Sigmoid colon (tissue), 7 donors: ENCODE measurements at places on chromosomes 12 and 14. TPM values are rescaled to one million over a fixed set of nuclear protein-coding genes. Genes with fewer than 3 reads are reported as not detected.

DNA sequence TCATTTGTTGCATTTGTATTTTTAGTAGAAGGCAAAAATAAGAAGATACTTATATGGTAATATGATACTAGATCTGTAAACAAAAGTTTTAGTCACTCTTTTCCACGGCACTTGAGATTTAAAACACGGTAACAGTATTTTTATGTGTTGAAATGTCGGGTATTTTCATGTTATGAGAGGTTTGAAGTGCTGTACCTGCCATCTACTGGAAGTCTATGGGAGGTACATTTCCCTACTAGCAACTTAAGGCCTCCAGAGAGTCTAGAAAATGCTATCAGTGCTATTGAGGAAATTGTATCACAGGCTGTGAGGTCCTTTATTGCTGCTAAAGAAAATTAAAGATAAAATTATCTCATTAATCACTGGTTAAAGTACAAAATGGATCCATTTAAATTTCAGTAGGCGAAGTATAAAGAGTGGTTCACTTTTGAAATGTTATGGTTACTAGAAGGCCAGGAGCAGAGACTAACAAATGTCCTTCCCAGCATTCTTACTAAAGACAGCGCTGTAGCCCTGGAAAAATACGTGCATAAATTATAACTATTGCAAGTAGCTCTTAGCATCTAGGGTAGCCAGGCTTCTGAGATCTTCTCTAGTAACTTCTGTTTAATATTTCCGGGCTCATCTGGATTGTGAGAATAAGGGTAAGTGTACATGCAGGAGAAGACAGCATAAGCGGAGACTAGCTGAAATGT is 77.6 kb upstream of the PRKD1 start:
- H3K4me1 ChIP-seq = peaks cover 8% of the 10 kb centered on the region
- no peak overlapping the region for H3K4me3 ChIP-seq
- H3K27me3 ChIP-seq = no peaks in the 10 kb centered on the region
- no peak for DNase-seq
- H3K36me3 ChIP-seq = no peaks in the 10 kb centered on the region

- no peak overlapping the region for H3K27ac ChIP-seq
- no peak overlapping the region for H3K4me3 ChIP-seq
- no peak for DNase-seq
Measured at GRCh38 chr12:107487011-107487680, 198.5 kb upstream of the PWP1 start.

GRCh38 chr12:1435456-1435855 is 158.9 kb downstream of the FBXL14 start:
- H3K27me3 ChIP-seq = no peaks in the 10 kb centered on the region
- H3K36me3 ChIP-seq = no peaks in the 10 kb centered on the region
- no peak for DNase-seq
- no peak overlapping the region for H3K27ac ChIP-seq

- no peak for DNase-seq
- H3K4me3 ChIP-seq = no peak overlapping the region
- no peak overlapping the region for H3K27ac ChIP-seq
- H3K36me3 ChIP-seq = no peaks in the 10 kb centered on the region
- no peaks in the 10 kb centered on the region for H3K27me3 ChIP-seq
Measured at GRCh38 chr12:91892081-91892855, 253.4 kb downstream of the BTG1 start.

- H3K36me3 ChIP-seq = peaks cover 25% of the 10 kb centered on the region
- peak overlapping the region; percentile 86 for H3K27ac ChIP-seq
- H3K4me1 ChIP-seq = peaks cover 41% of the 10 kb centered on the region
- no peaks in the 10 kb centered on the region for H3K27me3 ChIP-seq
- no peak for DNase-seq
- H3K4me3 ChIP-seq = no peak overlapping the region
Measured at GRCh38 chr14:99512571-99513182, 31.5 kb downstream of the CCNK start.

GRCh38 chr12:76242813-76243550 is 105.2 kb downstream of the BBS10 start:
- no peak overlapping the region for H3K27ac ChIP-seq
- DNase-seq = no peak
- no peaks in the 10 kb centered on the region for H3K27me3 ChIP-seq

- H3K27me3 ChIP-seq = no peaks in the 10 kb centered on the region
- no peaks in the 10 kb centered on the region for H3K4me1 ChIP-seq
- H3K27ac ChIP-seq = peak overlapping the region; percentile 65
- DNase-seq = no peak
- H3K36me3 ChIP-seq = peaks cover 62% of the 10 kb centered on the region
Measured at GRCh38 chr14:75439989-75440388, 12.2 kb downstream of the JDP2 start.

GRCh38 chr12:27344760-27345159 is 12.1 kb downstream of the BMAL2 start:
- no peak overlapping the region for H3K27ac ChIP-seq
- no peaks in the 10 kb centered on the region for H3K36me3 ChIP-seq
- no peak for DNase-seq
- H3K27me3 ChIP-seq = no peaks in the 10 kb centered on the region

- H3K36me3 ChIP-seq = no peaks in the 10 kb centered on the region
- no peaks in the 10 kb centered on the region for H3K27me3 ChIP-seq
- H3K4me3 ChIP-seq = peak overlapping the region; percentile 69
- peaks cover 16% of the 10 kb centered on the region for H3K4me1 ChIP-seq
- DNase-seq = no peak
Measured at GRCh38 chr12:21438643-21439042, 1.2 kb downstream of the PYROXD1 start.

GRCh38 chr14:103532216-103533136 is 3.5 kb downstream of the TRMT61A start:
- DNase-seq = peak; percentile 69
- no peaks in the 10 kb centered on the region for H3K27me3 ChIP-seq
- peaks cover 85% of the 10 kb centered on the region for H3K4me1 ChIP-seq

DNA sequence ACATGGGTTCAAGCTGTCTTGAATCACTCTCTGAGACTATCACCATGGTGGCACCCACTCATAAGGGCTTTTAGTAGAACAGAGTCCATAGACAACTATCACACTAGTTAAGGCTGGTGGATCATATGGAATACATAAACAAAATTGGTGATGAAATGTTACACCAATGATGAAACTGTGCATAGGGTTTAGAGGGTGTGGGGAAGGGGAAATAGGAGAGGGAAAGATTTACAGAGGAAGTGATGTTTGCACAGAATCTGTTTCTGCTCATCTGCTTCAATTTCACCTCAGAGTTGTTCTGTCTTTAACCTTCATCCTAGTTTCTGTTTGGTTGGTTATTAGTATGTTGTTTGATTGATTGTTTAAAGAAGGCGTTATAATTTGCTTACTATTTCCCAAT is 2.4 kb upstream of the RXYLT1 start:
- H3K4me1 ChIP-seq = peaks cover 22% of the 10 kb centered on the region
- no peak for DNase-seq
- H3K36me3 ChIP-seq = peaks cover 5% of the 10 kb centered on the region
- no peaks in the 10 kb centered on the region for H3K27me3 ChIP-seq

DNA sequence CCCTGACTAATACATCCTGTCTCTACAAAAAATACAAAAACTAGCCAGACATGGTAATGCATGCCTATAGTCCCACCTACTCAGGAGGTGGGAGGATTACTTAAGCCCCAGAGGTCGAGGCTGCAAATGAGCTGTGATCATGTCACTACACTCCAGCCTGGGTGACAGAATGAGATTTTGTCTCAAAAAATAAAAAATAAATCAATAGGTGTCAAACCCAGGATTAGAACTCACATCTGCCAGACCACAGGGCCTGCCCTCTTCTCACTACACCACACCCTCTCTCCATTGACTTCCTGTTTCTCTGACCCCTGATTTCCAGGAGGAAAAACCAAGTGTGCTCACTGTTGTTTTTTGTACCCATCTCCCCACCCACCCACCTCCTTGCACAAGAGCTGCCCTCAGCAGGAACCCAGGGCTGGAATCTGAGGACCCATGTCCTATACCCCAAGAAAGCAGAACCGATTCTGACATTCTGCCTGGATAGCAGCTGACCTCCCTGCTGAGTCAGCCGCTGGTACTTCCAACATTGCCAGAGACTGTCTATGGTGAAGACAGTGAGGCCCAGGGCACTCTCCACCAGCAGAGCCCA is 6.2 kb downstream of the CMKLR1 start:
- H3K36me3 ChIP-seq = no peaks in the 10 kb centered on the region
- H3K27me3 ChIP-seq = no peaks in the 10 kb centered on the region
- peaks cover 9% of the 10 kb centered on the region for H3K4me1 ChIP-seq

DNA sequence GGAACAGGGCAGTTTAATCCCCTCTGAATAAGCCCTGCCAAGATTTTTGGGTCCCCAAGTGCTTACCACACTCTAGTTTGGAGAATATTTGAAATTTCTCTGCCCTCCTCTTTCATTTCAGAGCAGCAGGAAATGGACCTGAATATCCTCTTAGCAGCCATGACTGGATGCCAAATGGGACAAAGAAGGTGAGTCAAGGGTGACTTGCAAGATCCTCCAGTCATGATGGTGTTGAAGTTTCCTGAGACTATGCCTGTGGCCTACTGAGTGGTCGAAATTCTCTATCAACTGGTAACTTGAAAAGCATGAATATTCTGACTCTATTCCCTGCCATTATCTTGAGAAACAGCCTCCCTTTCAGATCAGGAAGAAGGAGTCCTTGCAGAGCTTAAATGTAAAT is 1674.7 kb upstream of the SEL1L start:
- no peaks in the 10 kb centered on the region for H3K27me3 ChIP-seq
- no peaks in the 10 kb centered on the region for H3K4me1 ChIP-seq
- no peak overlapping the region for H3K27ac ChIP-seq
- DNase-seq = no peak
- H3K4me3 ChIP-seq = no peak overlapping the region

DNA sequence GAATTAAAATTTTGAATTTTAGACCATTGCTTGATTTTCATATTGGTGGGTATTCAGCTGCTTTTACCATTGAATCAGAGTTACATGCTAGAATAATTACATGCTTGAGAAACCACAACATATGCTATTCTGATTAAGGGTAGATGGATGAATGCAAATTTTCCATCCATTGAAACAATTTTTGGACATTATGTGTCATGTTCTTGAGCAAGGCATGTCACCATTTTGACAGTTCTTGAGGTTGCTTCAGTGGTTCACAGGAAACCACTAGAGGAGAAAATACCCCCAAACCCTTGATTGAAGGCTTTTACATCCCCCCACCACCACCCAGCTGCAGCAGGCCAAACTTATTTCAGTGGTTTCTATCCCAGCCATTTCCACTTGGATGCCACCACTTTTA is 13.5 kb downstream of the UBR7 start:
- peaks cover 39% of the 10 kb centered on the region for H3K36me3 ChIP-seq
- no peaks in the 10 kb centered on the region for H3K27me3 ChIP-seq
- H3K4me1 ChIP-seq = no peaks in the 10 kb centered on the region
- no peak for DNase-seq
- H3K27ac ChIP-seq = no peak overlapping the region
- H3K4me3 ChIP-seq = no peak overlapping the region

GRCh38 chr12:53060721-53061276 is 10.9 kb downstream of the TNS2 start:
- H3K36me3 ChIP-seq = peaks cover 3% of the 10 kb centered on the region
- H3K27ac ChIP-seq = peak overlapping the region; percentile 53

GRCh38 chr12:108419949-108420348 is 80.8 kb upstream of the CMKLR1 start:
- no peaks in the 10 kb centered on the region for H3K27me3 ChIP-seq
- peaks cover 12% of the 10 kb centered on the region for H3K4me1 ChIP-seq
- no peaks in the 10 kb centered on the region for H3K36me3 ChIP-seq
- no peak overlapping the region for H3K27ac ChIP-seq
- DNase-seq = no peak

DNA sequence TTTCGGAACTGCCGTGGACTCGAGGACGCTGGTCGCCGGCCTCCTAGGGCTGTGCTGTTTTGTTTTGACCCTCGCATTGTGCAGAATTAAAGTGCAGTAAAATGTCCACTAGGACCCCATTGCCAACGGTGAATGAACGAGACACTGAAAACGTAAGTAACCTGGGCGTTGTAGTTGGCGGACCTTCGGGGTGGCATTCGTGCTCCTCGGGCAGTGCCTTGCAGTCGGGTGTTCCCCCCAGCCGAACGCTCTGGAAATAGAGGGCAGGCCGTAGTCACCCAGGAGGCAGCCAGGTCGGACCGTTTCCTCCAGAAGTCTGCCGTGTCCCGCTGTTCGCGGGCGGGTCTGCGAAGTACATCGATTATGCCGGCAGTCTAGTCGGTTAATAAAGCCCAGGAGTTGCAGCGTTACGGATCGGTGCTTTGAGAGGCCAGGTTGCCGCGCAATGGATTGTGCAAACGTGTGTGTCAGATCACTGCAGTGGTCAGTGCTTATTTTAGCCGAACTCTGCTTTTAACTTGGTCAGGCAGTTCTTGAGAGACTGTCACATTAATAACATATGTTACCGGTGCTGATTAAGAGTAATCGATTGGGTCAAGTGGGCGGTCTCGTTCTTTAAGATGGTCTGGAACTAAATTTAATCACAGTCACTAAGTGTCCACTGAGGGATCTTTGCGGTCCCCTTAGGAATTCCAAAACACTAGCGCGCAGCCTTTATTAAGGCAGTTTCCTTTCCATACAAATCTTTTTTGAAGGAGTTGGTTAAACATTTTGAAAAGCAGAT is 906 bp downstream of the MARK3 start:
- H3K4me3 ChIP-seq = peak overlapping the region; percentile 92
- no peaks in the 10 kb centered on the region for H3K27me3 ChIP-seq
- H3K36me3 ChIP-seq = no peaks in the 10 kb centered on the region
- peak; percentile 68 for DNase-seq
- peak overlapping the region; percentile 98 for H3K27ac ChIP-seq

DNA sequence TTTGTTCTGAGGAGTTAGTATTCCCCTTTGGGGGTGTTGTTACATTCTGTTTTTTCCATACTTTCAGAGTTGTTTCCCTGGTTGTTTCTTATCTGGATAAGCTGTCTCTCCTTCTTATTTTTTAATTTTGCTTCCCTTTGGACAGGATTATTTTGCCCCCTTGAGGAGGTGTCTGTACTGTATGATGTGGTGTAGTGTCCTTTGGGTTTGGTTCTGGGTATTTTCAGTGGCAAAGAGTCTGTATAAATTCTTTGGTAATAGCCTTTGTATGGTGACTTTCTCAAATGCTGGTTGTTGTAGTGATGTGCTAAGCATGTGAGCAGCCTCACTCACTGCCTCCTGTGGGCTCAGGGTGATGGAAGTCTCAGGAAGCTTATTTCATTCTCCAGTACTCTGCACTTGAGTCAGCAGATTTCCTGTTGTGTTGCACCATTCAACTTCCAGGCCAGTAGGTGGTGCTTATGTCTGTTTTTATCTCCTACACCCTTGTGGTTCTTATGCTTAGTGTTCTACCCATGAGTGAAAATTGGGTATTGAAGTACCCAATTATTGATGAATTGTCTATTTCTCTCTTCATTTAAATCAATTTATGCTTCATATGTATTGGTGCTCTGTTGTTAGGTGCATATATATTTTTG is 103.3 kb upstream of the PMCH start:
- H3K4me1 ChIP-seq = no peaks in the 10 kb centered on the region
- no peaks in the 10 kb centered on the region for H3K36me3 ChIP-seq
- no peak for DNase-seq
- H3K27ac ChIP-seq = no peak overlapping the region
- no peak overlapping the region for H3K4me3 ChIP-seq

The MANSC1 gene
- 7.2 TPM for polyA plus RNA-seq

The CPM gene
- 15.3 TPM for polyA plus RNA-seq

The EIF2S3B gene
- polyA plus RNA-seq = not detected

The NYNRIN gene
- 6.5 TPM for polyA plus RNA-seq

The PTGDR gene
- polyA plus RNA-seq = 1.2 TPM

The MGP gene
- polyA plus RNA-seq = 179 TPM

The SLC6A15 gene
- polyA plus RNA-seq = not detected

The RNASE1 gene
- polyA plus RNA-seq = 192 TPM

The COX8C gene
- polyA plus RNA-seq = not detected
